CD4-positive, alpha-beta T cell treated with Interleukin-17A for 1 hour (primary cell): ENCODE measurements at places on chromosomes 1 and 21.

GRCh38 chr1:183645531-183645930 lies 7.6 kb downstream of the APOBEC4 start:
- DNase-seq: no peak

DNA sequence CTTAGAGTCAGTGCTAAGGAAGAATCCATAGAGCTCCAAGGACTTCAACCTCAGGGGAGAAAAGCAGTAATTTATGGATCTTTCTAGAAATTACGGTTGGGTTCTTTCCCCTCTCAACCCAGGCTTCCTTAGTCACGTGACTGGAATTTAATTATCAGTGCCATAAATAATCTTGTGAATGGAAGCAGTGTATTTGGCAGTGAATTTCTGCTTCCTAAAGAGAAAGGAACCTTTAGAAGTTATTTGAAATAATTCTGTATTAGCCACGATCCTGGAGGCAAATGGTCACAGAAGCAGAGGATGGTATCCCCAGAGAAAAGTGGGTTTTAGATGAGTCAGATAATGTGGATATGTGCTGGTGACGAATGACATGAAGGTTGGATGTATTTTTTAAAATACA lies 89.6 kb downstream of the NFIA start:
- DNase-seq: no peak

GRCh38 chr1:238592621-238593020 lies 701.9 kb upstream of the ZP4 start:
- DNase-seq: no peak

DNA sequence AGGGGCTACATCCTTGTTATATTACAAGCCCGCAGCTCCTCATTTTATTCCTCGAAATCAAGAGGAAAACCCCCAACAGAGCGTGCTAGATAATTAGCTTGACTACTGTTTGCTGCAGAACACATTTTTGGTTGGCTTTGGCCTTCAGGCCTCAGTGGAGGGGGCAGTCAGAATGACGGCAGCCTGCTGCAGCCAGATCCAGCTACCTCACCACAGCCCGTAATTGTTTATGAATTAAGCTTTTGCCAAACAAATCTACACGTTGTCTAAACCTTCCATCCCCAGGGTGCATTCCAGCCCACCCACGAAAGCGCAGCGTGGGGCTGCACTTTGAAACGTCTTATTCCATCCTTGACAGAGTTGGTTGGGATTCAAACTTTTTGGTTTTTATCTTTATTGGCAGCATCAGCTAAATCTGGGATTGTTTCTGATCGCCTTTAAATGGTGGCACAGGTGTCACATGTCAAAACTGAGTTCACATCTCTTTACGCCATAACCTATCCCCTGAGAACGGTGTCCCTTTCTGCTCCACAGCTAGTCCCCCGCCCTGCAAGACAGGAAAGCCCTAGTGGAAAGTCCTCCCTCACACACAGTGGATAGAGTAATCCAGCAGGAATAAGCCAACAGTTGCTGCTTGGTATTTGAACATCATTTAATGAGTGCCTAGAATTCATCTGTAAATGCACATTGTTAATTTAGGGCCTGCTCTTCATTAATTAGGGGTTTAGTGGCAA lies 195.5 kb downstream of the LMO4 start:
- no peak for DNase-seq

- no peak for DNase-seq
These were observed 180.5 kb upstream of the B3GALT2 start for GRCh38 chr1:193366764-193367507.

- no peak for DNase-seq
These were observed 65.9 kb downstream of the CLIC6 start for GRCh38 chr21:34734696-34735095.

DNA sequence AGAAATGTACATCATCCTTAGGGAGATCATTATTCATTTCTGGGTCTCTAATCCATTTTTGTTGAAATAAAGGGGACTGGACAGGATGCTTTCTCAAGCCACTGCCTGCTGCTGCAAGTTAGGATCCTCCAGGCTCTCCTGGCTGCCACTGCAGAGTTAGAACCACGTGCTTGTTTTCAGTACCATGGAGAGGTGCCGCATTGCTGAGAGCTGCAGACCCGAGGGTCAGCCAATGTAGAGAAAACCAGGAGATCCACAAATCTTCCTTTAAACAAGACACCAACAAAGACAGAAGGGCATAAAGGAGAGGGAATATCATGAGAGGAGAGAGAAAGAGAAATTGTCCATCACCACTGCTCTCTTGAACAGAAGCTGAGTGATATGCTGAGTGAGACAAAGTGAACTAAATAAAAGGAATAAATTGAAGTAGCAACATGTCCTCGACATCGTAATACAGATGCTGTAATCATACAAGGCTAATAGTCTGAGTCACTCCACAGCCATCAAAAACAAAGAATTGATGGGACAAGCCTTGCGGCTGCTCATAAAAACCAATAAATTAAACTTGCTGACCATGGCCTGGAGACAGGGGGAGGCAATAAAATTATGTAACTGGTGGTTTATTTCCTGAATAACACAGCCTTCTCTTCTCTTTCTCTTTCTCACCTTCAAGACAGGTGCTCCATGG lies 255.7 kb downstream of the OMA1 start:
- DNase-seq: no peak

DNA sequence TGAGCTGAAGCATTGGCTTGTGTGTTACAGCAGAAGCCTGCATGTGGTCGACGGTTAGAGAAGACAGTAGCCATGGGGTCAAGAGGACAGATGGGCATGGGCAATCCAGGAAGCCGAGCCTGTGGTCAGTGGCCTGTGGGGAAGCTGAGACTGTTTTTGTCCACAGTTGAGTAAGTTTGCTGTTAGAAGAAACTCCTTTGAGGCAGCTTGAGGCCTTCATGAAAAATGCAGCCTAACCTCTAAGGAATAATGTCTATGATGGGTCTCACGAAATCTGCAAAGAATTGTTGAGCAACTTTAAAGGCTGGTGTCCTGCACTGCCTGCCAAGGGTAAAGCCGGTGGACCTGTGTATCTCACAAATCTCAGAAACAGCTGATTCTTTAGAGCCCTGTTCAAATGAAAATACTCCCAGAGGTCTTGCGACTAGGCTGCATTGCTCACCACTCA lies 322.4 kb downstream of the SETD4 start:
- DNase-seq: no peak

DNA sequence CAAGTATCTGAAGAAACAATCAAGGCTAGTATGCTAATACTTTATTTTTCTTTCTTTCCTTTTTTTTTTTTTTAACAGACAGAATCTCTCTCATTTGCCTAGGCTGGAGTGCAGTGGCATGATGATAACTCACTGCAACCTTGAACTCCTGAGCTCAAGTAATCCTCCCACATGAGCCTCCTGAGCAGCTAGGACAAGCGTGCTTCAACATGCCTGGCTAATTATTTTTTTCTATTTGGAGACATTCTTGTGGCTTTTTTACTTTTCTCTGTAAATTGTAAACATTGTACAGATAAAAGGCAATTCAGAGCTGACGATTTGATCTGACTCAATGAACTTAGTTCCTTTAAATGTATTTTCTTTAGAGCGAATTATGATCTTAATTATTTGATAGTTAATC lies 41.4 kb downstream of the CCDC18 start:
- no peak for DNase-seq

DNA sequence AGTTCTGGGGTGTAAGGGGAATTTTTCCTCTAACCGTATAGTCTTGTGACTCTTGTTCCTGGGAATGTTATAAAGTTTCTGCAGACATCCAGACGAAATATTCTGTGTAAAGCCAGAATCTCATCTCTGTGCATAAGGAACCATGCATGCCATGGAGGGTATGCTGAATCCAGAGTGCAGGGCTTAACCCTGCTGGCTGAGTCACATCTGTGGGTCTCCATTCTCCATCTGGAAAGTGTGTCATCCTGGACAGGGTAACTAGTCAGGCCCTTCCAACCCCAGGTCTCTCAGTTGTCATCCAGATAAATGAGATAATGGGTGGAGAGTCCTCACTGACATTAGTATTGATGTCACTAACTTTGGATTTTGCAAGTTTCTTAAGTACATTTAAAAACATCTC lies 48.8 kb downstream of the ATP5PO start:
- DNase-seq: no peak

GRCh38 chr1:67722292-67722944 lies 37.4 kb downstream of the GADD45A start:
- no peak for DNase-seq

- peak; percentile 30 for DNase-seq
These were observed 37.4 kb downstream of the PRDM2 start for GRCh38 chr1:13737398-13737797.

- DNase-seq: no peak
These were observed 113.7 kb downstream of the FCRL5 start for GRCh38 chr1:157438613-157439012.

- DNase-seq: no peak
These were observed 452.9 kb upstream of the PRMT6 start for GRCh38 chr1:106603616-106604015.

DNA sequence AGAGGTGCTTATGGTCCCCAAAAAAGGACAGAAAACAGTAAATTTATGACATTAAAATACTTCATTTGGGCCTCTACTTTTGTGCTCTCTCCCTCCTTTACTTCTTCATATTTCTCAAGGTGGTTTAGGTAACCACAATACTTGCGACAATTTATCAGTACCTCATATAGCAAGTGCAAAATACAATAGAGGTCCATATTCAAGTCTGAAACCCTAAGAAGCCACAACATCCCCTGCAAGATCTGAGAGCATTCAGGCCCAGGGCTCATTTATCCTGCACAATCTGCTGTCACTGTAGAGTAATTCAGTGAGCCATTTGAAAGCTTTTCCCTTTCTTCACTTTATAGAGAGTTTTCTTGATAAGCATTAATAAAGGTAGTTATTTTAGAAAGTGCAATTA lies 24.2 kb upstream of the ATP6V1G3 start:
- DNase-seq: peak; percentile 51

GRCh38 chr1:175150596-175151319 lies 41.8 kb downstream of the KIAA0040 start:
- DNase-seq: no peak

DNA sequence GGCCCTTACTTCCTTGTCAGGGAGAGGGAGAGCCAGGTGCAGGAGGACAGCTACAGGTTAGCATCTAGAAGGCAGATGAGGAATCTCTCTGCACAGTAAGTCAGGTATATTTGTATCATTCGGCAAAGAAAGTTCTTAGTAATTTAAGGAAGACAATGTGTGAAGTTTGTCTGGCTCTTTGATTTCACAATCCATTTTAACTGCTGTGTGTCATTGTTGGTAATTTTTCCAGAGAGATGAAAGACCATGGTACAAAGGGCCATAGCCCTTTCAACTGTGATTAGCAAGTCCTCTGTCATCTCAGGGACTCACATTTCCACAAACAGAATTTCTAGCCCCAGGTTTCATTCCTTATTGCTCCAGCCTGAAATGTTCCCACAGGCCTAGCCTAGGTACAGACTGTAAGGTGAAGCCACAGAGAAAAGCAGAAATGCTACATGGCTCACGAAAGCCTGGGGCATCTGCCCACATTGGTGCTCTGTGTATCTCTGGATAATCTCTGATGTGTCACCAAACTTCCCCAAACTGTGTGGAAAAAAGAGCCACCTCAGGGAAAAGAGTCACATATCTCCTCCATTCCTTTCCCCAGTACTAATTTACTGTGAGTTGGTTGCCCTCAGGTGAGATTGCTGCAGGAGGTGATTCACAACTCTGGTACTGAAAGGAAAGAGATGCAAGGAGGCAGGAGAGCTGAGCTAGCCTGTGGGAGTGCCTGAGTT lies 70.6 kb downstream of the SYT6 start:
- no peak for DNase-seq

GRCh38 chr1:179754041-179754624 lies 11.0 kb downstream of the FAM163A start:
- no peak for DNase-seq

DNA sequence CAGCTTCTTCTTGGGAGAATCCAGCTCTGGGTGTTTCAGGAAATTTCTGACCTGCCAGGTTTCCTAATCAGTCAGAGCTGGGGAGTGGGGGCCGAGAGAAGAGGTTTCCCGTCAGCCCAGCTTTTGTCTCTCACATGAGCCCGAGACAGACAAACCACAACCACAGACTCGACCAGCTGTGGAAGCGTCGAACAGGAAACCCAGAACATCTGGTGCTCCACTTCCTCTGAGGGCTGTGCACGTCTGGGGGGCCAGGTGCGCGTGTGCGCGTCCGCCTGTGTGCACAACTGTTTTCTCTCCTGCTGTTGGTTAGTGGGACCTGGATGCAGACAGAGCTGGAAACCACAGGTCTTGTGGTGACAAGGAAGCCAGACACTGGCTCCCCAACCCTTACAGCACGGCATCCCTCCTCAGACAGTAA lies 113.0 kb upstream of the SLC25A33 start:
- DNase-seq: peak; percentile 90

GRCh38 chr1:3836421-3836820 lies 20.6 kb downstream of the CEP104 start:
- no peak for DNase-seq

DNA sequence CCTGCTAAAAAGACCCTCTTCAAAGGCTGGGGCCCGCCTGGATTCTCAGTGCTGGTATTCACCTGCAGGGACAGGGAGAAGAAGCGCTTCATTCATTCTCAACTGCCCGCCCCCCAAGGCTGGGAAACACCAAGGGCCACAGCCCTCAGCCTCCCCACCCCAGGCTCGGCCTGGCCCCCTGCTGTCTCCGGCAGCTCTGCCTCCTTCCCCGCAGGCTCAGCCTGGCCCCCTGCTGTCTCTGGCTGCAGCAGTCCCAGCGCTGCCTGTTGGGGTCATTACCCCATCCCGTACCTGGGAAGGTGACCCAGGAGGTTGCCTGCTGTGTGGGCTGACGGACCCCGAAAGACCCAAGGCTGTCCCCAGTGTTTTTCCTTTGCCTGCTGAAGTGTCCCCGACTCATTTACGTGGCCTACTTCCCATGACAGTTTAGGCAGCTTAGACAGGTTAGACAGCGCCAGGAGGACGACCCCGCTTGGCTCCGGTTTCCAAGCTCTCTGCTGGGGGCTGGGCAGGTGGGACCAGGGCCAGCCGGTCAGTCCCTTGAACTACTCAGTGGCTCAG lies 22.9 kb upstream of the CLSTN1 start:
- no peak for DNase-seq

DNA sequence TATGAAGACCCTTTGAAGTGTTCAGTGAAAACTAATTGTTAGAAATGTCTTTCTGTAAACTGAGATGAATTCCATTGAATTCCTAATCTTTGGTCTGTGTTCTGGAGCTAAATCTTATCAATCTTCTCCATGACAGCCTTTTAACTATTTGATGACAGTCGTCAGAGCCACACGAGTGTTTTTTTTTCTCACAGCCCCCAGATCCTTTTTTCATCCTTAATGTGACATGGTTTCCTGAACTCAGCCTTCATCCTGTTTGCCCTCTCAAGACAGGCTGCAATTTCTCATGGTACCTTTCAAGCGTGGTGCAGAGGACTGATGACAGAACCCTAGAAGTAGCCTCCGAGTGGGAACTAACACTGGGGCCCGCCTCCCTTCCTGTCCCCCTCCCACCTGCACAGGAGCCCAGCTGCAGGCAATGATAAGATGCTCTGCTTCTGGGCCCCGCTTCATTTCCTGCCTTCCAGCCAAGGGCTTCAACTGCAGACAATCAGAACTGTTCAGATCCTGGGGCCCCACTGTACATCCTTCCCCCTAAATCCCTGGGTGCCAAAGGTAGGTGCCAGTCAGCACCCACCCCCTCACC lies 114.6 kb upstream of the VAV3 start:
- DNase-seq: peak; percentile 54
